KG1 (cell line): ENCODE measurements at places on chromosomes 16 and 17.

GRCh38 chr17:27535178-27535928 lies 79.1 kb downstream of the KSR1 start:
- no peak for DNase-seq

DNA sequence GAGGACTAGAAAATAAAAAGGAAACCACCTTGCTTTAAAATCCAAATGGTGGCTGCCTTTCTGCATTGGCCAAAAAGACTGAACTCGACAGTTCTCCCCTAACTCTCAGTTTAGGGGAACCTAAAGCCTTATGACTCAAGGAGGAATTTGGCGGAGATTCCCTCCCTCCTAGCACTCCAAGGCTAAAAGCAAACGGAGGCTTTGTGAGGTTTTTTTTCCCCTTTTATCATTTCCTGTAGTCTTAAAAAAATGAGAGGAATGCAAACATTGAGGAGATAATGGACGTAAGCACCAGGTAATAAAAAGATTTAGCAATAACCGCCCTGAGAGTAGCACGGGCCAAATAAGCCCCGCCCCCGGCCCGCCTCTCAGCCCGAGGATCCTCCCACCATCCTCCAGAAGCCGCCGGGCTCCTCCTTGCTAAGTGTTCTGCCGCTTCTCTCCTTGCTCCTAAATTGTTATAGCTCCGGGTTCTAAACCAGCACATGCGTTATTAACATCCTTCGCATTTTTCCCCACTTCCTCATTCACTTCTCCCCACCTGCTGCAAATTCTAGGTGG lies 5.8 kb upstream of the KIFC3 start:
- no peak for DNase-seq

DNA sequence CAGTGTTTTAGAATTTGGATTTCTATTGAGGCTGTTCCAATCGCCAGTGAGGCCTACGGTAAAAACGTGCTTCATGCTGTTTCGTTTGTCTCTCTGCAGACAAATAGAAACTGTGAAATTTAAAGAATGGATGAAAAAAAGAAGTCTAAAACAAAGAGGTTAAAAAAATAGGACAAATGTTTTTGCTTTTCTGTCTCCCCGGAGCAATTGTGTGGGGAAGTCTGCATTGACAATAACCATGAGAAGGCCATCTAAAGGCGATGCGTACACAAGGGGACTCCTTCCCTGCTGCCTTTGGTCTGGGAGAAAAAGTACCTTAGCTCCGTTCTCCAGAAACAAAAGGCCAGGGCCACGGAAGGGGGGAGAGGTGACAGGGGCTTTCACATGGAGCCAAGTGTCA lies 4.6 kb upstream of the ZFHX3 start:
- no peak for DNase-seq

GRCh38 chr16:59067205-59067604 lies 333.1 kb upstream of the GOT2 start:
- peak; percentile 90 for DNase-seq

GRCh38 chr17:41163828-41164227 lies 3.3 kb upstream of the KRTAP4-4 start:
- no peak for DNase-seq

- DNase-seq = no peak
Measured at GRCh38 chr16:68309799-68310198, 947 bp downstream of the SLC7A6OS start.

DNA sequence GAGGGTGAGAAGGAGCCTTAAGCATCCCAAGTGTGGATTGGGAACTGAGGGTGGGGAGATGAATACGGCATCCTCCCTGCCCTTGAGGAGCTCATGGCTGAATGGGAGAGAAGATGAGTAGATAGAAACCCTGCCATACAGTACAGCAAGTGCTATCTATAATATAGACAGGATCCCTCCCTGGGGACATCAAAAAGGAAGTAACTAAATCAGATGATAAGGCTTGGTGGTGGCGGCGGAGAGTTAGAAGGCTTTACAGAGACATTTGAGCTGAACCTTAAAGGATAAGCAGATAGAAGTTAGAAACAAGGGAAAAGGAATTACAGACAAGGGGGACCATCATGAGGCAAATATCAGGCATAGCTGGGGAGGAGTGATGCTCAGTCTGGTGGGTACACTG lies 67.5 kb upstream of the TMEM132E start:
- DNase-seq = no peak

- no peak for DNase-seq
Measured at GRCh38 chr16:27450196-27450549, 48.2 kb downstream of the IL21R start.

DNA sequence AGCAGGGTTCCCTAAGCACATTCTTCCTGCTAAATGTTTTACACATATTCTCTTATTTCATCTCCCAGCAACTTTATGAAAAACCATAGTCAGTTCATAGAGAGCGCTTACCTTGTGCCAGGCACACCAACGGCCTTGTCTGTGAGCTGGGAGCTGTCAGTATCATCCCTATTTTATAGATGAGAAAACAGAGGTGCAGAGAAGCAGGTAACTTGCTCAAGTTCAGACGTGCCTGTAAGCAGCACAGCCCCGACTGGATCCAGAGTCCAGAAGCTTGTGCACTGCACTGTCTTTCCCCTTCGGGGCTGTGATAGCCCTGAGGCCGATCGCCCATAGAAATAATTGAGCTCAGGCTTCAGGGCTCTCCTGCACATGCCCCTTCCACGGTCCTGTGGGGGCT lies 6.2 kb downstream of the AQP8 start:
- no peak for DNase-seq

- DNase-seq = no peak
Measured at GRCh38 chr17:73465130-73465952, 153.5 kb upstream of the CDC42EP4 start.

DNA sequence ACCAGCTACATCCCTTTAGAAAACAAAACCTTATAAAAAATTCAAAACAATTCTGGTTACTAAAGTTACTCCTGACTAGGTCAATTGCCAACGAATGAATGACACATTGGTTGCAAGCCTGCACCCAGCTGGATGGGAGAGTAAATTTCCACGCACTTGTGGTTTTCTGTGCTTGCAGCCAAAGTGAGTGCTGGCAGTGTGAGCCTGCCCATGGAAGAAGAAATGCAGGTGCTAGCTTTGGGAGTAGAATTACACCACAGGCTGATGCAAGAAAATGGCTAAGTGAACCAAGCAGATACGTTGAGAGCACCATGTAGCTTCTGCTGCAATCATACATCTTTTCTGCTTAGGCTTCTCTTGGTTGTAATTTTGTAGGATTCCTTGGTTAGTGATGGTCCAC lies 74.6 kb downstream of the SYCE1L start:
- no peak for DNase-seq

DNA sequence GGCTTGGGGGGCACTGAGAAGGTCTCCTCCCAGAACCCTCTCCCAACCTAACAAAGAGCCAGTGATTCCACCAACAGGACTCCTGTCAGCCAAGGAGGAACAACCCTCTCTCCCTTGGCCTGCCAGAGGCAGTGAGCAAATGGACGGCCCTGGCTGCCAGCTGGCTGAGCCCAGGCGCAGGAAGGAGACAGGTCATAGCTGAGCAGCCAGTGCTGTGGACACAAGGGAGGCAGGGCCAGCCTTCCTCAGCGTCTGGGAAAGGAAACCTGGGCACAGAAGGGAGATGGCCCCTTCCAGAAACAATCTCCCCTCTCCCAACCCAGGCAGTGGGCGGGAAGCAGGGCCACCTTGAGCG lies 2.1 kb downstream of the MPO start:
- DNase-seq = no peak

GRCh38 chr17:49729069-49729468 lies 21.3 kb upstream of the SLC35B1 start:
- DNase-seq = no peak

GRCh38 chr17:61406537-61406845 lies 6.8 kb downstream of the TBX2 start:
- no peak for DNase-seq

GRCh38 chr16:16861546-16861945 lies 482.6 kb downstream of the NPIPA7 start:
- DNase-seq = peak; percentile 14

DNA sequence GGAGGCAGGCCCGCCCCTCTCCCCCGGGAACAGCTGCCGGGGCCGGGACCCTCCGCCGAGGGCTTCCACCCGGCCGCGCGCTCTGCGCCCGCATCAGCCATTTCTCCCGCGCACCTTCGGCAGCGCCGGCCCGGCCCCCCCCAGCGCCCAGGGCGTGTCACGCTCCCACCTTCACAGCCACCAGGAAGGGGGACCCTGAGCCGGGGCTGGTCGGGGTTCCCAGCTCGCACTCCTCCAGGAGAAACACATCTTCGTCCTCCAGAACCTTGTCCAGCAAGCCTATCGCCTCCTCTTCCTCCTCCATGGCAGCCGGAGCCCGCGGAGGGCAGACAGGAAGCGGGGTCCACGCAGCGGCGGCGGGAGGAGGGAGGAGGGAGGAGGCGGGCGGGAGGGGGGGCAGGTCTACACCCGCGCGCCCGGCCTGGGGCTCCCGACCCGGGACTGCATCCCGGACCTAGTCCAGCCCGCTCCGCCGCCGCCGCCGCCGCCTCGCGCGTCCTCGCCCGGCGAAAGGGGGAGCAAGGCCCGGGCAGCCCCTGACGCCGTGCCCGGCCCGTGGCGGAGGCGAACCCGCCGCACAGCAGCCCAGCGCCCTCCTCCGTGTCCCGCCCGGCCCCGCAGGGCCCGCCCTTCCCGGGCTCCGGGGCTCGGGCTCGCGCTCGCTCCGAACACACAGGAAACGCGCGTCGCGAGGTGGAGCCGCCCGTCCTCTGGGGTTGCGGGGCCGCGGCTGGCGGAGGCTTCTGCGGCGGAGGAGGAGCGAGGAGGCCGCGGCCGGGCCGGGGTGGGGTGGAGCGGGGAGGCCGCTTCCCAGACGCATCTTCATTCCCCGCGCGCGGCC lies 70.8 kb downstream of the ABR start:
- DNase-seq = no peak

DNA sequence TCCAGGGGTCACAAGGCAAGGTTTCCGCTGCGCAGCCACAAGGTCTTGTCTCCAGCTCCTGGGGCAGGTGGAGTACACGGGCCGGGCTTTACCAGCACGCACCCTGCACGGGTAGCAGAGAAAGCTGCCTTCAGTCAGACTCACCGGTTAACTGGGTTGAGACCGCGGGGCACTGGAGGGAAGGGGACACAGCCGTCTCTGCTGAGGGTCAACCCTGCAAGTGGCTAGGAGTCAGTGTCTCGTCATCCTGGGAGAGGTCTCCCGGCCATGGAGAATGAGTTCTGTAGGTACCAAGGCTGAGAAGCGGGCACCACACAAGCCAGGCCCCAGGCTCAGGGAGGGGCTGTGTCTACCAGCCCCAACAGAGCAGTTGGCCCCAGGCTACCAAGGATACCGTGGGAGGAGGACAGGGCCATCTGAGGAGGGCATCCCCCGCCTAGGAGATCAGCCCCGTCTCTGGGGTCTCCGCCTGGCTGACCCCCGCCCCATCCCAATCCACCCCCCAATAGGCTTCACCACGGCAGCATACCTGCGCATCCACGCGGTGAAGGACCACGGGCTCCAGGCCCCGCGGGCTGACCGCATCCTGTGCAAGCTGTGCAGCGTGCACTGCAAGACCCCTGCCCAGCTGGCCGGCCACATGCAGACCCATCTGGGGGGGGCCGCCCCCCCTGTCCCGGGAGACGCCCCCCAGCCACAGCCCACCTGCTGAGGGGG lies 2.8 kb upstream of the PRRT2 start:
- no peak for DNase-seq

- peak; percentile 14 for DNase-seq
Measured at GRCh38 chr17:39231591-39232551, 6.1 kb upstream of the STAC2 start.

DNA sequence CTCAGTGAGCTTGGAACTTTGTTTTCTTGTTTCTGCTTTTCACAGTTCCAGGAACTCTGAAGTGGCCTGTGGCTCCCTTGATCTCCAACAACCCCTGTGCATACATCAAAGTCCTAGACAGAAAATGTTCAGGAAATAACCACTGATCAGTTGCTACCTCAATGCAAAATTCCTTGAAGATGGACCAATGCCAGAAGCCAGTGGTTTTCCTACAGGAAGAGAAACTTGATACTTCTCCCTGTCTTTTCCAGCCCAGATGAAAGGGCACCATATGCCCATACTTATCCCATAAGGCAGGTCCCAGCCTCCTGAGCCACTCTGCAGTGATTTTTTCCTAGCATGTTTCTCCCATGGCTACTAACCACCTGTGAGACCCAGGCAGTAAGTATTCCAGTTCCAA lies 12.3 kb upstream of the CDRT4 start:
- DNase-seq = no peak

DNA sequence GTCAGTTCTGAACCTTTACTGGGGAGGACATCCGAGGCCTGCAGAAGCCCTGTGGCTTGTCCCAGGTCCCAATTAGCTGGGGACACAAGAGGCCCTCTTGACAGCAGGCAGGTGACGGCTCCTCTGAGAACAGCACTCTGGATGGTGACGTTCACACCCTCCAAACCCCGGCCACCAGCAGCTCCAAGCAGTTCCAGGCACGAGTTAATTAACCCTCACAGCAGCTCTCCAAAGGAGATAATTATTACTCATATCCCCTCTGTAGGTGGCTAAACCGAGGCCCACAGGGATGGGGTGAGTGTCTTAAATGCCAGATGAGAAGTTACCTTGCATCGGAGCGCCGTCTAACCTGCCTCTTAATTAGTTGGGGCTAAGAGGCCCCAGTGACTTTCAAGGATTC lies 168.9 kb upstream of the CIBAR2 start:
- DNase-seq = no peak

- DNase-seq = no peak
Measured at GRCh38 chr16:86241681-86242080, 268.6 kb upstream of the FOXF1 start.

- no peak for DNase-seq
Measured at GRCh38 chr16:80150978-80151721, 389.6 kb upstream of the DYNLRB2 start.
